Caki2 (cell line): ENCODE measurements at places on chromosomes 7 and 10.

- DNase-seq, result no peak
These were observed 31.5 kb upstream of the PRPS1L1 start for GRCh38 chr7:18059171-18059570.

DNA sequence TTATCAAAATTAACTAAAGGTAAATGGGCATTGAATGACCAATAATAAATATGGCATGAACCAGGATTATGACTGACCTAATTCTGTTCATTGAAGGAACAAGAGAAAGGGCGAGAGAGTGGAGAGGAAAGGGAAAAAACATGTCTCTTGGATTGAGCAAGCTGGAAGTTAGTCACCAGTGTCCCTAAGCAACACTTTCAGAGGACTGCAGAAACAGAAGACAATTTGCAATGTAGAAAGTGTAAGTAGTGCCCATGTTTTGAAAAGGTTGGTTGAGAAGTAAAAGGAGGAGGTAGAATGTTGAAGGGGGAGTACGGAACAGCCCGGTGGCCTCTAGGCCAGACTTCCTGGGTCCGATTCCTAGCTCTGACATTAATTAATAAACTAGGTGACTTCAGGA is 94.6 kb downstream of the FAS start:
- no peak for DNase-seq

- DNase-seq, result no peak
These were observed 341.4 kb upstream of the PODXL start for GRCh38 chr7:131897790-131898165.

DNA sequence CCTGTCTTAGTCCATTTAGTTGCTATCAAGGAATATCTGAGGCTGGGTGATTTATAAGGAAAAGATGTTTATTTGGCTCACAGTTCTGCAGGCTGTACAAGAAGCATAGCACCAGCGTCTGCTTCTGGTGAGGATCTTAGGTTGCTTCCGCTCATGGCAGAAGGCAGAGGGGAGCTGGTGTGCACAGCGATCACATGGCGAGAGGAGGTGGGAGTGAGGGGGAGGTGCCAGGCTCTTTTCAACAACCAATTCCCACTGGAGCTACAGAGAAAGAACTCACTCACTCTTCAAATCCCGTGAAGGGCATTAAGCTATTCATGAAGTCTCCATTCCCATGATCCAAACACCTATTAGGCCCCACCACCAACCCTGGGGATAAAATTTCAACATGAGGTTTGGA is 371.6 kb downstream of the SH2D4B start:
- DNase-seq, result no peak

DNA sequence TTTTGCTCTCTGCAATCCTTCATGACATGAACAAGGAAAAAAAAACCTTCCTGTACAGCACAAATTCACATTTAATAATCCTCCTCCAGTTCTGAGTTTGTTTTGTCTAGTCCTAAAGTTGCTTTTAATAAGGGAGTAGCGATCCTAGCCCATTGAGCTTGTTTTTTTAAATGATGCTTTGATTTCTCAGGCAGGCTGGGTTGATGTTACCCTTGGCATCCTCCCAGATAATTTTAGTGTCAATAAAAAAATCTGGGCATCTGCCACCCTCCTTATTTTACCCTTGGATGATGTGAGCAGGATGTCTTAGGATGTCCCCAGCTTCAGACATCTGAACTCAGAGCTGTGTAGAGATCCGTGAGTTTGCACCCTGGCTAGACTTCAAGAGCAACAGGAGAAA is 33.9 kb upstream of the PROSER2 start:
- no peak for DNase-seq

- DNase-seq, result no peak
These were observed 44.8 kb upstream of the DMBT1 start for GRCh38 chr10:122515588-122516231.

- DNase-seq, result no peak
These were observed 98.7 kb downstream of the CTBP2 start for GRCh38 chr10:125061557-125062226.

GRCh38 chr10:131790021-131790420 is 110.8 kb upstream of the PPP2R2D start:
- DNase-seq, result peak; percentile 30

GRCh38 chr10:130807096-130807495 is 504.4 kb downstream of the TCERG1L start:
- DNase-seq, result no peak

GRCh38 chr7:4659551-4660286 is 22.4 kb upstream of the FOXK1 start:
- no peak for DNase-seq

DNA sequence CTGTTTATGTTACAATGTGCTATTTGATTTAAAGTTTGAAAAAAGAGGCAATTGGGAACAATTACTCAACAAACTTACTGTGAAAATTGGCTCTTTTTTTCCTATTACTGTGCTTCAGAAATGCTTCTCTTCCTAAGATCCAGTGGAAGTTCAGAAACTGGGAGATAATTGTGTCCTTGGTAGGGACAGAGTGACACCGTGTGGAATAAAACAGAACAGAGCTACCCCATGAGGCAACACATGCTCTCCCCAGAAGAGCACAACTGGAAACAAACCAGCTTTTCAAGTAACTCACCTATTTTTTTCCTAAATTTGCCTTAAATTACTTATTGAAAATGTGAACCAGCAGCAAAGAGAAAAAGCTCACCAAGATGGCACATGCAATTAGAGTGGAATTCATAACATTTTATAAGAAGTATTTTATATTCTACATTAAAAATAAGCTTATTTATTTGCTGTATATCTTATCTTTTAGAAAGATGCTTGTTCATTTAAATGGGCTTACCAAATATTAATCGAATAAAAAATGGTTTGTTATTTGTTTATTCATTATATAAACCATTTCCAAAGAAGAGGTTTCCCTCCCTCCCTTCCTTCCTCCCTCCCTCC is 346.1 kb upstream of the ANKRD30A start:
- peak; percentile 61 for DNase-seq

DNA sequence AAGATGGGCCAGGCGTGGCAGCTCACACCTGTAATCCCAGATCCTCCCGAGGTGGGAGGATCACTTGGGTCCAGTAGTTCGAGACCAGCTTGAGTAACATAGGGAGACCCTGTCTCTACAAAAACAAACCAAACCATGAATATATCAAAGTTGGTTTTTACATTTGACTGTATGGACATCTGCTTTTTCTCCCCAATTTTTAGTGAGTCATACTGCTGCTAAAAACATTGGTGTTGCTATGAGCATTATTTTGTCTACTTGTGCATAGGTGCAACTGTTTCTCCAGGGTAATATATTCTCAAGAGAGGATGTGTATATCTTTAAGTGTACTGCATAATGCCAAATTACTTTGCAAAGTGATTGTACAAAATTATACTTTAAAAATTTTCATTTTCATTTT is 769 bp upstream of the TMEM248 start:
- no peak for DNase-seq

- no peak for DNase-seq
These were observed 97.7 kb upstream of the CELF2 start for GRCh38 chr10:10919976-10920375.

GRCh38 chr10:105857268-105858264 is 1216.5 kb downstream of the SORCS3 start:
- DNase-seq, result no peak

- no peak for DNase-seq
These were observed 59.0 kb upstream of the FGL2 start for GRCh38 chr7:77258593-77258992.

DNA sequence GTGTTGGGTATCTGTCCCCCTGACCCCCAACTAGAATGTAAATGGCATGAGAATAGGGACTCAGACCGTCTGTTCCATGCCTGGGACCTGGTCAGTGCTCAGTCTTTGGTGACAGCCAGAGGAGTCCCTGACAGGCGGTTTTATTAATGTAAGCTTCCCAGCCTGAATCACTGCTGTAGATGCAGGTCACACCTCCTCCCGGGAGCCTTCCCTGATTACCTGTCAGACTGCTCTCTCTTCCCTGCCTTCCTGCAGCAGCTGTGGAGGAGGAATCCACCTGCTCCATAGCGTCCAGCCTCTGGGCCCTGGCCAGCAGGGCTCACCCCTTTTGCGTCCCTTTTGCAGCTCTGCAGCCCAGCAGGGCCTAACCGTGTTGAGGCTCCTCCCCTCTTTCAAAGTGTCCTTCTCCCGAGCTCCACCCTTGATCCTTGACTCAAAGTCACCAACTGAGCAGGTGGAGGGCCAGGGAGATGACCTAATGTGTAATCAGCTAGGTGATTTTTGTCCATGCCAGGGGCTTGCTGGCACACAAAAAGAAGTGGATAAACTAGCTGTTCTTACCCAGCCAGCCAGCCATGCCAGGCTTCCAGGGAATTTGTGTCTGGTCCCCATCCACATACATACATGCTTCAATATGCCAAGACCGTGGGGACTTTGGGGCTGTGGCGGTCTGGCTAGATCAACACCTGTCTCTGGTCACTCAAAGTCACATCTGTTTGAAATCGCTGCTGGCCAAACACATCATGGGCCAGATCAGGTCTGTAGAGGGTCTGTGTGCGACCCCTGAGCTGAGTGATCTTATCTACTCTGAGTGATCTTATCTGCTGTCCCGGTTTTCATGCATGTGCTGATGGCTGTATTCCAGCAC is 195.1 kb downstream of the CCDC3 start:
- no peak for DNase-seq

DNA sequence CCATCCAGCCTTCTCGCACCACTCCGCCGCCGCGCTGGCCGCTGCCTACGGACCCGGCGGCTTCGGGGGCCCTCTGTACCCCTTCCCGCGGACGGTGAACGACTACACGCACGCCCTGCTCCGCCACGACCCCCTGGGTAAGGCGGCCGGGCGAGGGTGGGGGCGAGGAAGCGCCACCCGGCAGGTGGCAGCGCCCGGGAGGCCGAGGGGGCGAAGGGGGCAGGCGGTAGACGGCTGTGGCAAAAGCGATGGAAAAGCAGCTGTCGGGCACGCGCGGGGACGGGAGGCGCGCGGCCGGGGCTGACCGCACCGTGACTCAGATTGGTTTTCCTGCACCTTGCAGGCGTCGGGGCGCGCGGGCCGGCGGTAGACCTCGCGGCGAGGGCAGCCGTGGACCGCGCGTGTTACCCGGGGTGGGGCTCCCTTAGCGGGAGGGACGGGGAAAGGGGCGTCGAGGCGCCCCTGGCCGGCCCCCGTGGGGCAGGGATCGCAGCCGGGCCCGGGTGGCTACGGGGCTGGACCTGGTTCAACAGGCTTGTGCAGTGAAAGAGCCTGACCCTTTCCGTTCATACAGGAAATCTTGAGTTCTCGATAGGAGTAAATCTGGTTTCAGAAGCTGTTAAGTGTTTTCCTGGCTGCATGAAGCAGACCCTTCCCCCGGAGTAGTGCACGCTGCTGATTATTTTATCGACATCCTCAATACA is 608 bp downstream of the HHEX start:
- peak; percentile 31 for DNase-seq

DNA sequence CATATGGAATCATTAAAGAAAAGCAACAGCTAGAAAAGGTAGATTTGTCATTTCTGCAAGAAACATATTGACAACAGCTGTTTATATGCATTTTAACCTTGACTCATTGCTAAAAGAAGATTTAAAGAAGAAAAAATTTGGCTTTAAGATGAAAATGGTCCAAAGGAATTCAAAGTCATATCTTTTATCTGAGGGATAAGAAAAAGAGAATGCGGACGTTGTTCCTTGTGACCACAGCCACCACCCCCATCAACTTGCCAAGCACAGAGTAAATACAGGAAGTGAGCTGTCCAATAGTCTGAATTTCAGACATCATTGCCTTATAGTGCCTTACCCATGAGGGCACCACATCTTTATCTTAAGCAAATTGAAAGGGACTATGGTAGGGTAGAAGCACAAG is 7.3 kb upstream of the CRPPA start:
- DNase-seq, result no peak

GRCh38 chr7:131152766-131153165 is 174.9 kb upstream of the MKLN1 start:
- no peak for DNase-seq

DNA sequence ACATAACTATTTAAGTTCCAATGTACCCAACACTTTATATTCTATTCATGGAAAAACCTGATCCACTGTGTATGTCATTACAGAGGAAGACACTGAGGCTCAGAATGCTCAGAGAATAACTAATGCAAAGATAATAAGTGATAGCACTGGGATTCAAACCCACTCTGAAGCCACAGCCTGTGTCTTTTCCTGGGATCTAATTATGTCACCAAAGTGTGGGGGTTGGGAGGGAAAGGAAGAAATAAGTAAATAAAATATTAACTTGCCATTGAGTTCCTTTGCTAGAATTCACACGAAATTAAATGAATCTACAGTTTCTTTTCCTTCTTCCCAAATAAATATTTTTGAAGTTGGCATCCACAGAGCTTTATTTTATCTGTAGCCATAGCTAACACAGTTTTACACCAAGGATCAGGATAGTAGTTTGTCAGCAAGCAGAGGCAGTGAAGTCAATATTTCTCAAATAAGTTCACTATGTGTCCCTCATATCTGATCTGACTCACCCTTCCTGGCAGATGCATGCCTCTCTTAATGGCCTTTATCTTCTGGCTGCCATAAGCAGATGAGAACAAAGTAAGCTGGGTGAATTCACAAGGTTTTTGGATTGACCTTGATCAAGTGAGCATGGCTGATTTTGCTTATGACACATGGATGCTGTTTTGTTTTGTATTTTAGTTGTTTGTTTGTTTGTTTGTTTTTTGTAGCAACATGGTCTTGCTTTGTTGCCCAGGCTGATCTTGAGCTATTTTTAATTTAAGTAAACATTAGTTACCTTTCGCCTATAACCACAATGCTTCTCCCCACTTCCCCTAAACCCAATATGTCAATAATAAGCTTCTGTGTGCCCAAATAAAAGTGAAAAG is 6.3 kb downstream of the RAPGEF5 start:
- peak; percentile 51 for DNase-seq

- no peak for DNase-seq
These were observed 240.7 kb downstream of the ANK3 start for GRCh38 chr10:60149003-60149402.
